HS-27A (cell line): ENCODE measurements at places on chromosomes 7 and 10.

- peak; percentile 27 for DNase-seq
Observed at GRCh38 chr10:89029785-89030437, 39.3 kb downstream of the FAS start.

DNA sequence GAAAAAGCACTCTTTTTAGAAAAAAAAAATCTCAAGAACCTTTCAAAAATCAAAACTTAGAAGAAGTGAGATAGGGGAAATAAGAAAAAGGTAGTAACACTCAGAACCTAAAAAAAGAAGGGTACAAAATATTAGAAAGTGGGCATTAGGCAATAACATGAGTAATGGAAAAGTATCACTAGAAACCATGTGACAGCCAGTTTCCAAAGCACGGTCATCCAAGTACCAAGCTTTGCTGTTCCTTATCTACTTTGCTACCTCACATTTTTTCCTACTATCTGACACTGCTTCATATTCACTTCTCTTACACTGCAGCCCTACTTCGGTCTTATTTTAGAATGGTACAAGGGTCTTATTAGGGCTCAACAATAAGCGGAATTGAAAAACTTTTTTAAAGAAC lies 30.3 kb downstream of the IMMP2L start:
- no peak for DNase-seq

GRCh38 chr10:58578366-58578765 lies 65.7 kb downstream of the BICC1 start:
- no peak for DNase-seq

DNA sequence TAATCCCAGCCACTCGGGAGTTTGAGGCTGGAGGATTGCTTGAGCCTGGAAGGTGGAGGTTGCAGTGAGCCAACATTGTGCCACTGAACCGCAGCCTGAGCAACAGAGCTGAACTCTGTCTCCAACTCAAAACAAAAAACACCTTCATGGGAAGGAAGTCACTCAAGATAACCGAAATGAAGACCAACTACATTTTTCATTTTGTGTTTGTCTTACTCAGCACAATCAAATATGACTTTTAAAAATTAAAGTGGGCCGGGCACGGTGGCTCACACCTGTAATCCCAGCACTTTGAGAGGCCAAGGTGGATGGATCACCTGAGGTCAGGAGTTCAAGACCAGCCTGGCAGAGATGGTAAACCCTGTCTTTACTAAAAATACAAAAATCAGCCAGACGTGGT lies 40.0 kb downstream of the CREM start:
- DNase-seq: no peak

- no peak for DNase-seq
Observed at GRCh38 chr10:117186832-117187615, 10.3 kb upstream of the KCNK18 start.
